ENCODE measurements at places on chromosomes 6 and 20. TPM values are rescaled to one million over a fixed set of nuclear protein-coding genes. Genes with fewer than 3 reads are reported as not detected.

- H3K36me3 ChIP-seq, result peaks cover 2% of the 10 kb centered on the region
- H3K4me3 ChIP-seq, result peak overlapping the region; percentile 93
- peak overlapping the region; percentile 81 for H3K27ac ChIP-seq
Observed at GRCh38 chr6:160520043-160520904, 143.8 kb downstream of the LPA start.

DNA sequence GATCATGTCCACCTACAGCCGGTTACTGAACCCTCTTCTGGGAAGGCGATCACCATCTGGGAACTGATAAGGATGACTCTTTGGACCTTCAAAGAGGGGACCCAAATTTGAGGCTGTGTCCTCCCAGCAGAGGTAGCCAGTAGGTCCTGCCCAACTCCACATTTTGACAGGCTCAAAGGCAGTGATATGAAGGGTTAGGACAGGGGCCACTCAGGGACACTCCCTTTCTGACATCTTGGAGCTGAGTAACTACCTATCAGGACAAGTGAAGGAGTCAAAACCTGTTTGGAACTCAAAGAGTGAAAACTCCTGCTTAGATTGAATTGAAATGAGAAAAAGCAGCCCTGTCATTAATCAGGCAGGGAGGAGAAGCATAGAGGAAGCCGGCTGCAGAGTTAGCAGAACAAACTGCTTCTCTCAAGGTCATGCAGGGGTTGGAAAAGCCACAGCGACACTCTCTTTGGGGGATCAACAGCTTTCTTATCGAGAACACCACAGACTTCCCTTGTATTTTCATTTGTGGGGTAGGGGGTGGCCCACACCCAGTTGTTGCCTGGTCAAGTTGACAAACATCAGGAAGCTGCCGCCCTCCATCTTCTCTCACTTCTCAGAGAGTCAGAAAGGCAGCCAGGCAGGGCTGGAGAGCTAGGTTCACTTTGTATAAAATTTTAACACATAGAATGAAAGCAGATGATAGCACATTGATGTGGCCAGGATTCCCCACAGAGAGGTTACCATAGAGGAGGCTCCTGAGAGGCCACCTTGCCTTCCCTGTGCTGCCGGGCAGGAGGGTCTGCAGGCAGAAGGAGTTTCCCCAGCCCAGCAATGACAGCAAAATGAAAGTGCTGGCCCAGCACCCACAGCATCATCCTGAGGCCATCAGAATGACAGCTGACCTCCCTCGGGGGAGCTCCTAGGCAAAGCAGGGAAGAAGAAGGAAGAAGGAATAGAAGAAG, 47.6 kb downstream of the AGPAT4 start:
- peaks cover 4% of the 10 kb centered on the region for H3K36me3 ChIP-seq
- no peak overlapping the region for H3K4me3 ChIP-seq
- no peak for DNase-seq
- H3K4me1 ChIP-seq, result peaks cover 6% of the 10 kb centered on the region
- no peak overlapping the region for H3K27ac ChIP-seq

DNA sequence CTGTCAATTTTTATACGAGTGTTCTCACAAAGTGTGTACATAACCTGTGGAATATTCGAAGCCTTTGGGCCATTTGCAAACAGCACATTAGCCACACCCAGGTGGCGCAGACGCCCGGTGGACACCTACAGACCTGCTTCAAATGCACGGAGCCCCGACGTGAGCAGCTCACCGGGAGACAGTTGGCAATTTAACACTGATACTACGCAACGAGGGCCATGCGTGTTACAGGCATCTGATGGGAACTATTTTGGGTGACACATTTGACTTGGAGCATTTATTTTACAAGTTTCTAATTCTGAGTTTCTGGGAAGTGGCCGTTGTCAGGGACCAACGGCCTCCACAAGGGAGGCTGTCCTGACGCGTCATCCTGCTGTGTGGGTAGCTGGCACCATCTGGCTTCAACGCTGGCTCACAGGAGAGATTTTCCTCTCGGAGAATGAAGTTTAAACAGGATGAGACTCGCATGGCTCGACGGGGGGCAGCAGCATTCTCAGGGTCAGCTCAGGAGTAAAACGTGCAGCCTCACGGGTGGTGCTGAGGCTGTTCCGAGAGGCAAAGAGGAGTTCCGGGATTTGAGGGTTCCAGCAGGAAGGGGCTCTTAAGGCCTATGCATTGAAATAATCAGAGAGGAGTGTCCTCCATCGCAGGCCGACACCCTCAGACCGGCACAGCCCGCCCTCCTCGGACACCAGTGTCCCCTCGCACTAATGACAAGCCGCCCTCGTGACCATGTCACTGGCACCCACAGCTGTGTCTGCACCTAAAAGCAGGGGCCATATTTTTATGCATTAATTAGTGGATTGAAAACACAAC, 207.4 kb downstream of the DLL1 start:
- no peaks in the 10 kb centered on the region for H3K36me3 ChIP-seq
- DNase-seq, result peak; percentile 11
- no peak overlapping the region for H3K4me3 ChIP-seq
- no peaks in the 10 kb centered on the region for H3K27me3 ChIP-seq
- no peak overlapping the region for H3K27ac ChIP-seq

Gene PPARD
- 21.4 TPM for total RNA-seq

Gene C20orf202
- total RNA-seq, result not detected

- peaks cover 40% of the 10 kb centered on the region for H3K27me3 ChIP-seq
- H3K36me3 ChIP-seq, result no peaks in the 10 kb centered on the region
- DNase-seq, result no peak
- no peaks in the 10 kb centered on the region for H3K4me1 ChIP-seq
Observed at GRCh38 chr20:63021356-63022321, 14.9 kb upstream of the BHLHE23 start.

- peak overlapping the region; percentile 52 for H3K4me3 ChIP-seq
- no peaks in the 10 kb centered on the region for H3K36me3 ChIP-seq
- no peak overlapping the region for H3K27ac ChIP-seq
Observed at GRCh38 chr20:63652192-63652980, 838 bp downstream of the STMN3 start.

- peaks cover 2% of the 10 kb centered on the region for H3K27me3 ChIP-seq
- peaks cover 6% of the 10 kb centered on the region for H3K36me3 ChIP-seq
- no peak overlapping the region for H3K4me3 ChIP-seq
- DNase-seq, result no peak
Observed at GRCh38 chr20:57711826-57712225, 2.0 kb upstream of the PMEPA1 start.

- no peaks in the 10 kb centered on the region for H3K27me3 ChIP-seq
- peaks cover 32% of the 10 kb centered on the region for H3K36me3 ChIP-seq
- no peak for DNase-seq
- peak overlapping the region; percentile 77 for H3K4me3 ChIP-seq
Observed at GRCh38 chr6:90285042-90285481, 11.6 kb downstream of the BACH2 start.

Gene ID4
- total RNA-seq, result not detected

DNA sequence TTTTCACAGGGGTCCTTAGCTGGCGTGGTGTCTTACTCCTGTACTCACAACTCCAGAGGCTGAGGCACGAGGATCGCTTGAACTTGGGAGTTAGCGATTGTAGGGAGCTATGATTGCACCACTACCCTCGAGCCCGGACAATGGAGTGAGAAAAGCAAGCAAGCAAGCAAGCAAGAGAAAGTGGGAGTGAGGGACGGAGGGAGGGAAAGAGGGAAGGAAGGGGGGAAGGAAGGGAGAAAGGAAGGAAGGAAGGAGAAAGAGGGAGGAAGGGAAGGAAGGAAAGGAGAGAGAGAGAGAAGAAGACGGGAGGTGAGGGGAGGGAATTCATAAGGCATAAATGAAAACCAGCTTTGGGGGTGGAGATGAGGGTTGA, 120.5 kb downstream of the TRIM27 start:
- H3K27ac ChIP-seq, result no peak overlapping the region
- no peaks in the 10 kb centered on the region for H3K4me1 ChIP-seq
- H3K27me3 ChIP-seq, result peaks cover 57% of the 10 kb centered on the region
- DNase-seq, result no peak

Gene HLA-DRA
- 2,835 TPM for total RNA-seq

DNA sequence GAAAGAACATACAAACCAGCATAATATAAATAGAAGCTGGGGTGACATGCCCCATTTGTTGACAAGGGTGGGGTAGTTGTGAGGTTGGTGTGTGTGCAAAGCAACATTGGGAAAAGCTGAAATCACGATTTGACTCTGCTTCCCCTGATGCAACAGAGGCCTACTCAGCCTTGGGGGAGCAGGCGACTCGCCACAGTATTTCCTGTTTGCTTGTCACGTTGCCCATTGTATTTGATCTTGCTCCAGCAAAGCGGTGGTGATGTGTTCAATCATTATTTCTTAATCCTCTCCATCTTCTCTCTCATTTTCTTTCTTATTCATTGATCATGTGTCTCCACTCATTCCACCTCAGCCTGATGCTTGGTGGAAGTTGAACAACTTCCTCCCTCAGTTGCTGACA, 165.8 kb upstream of the CITED2 start:
- no peaks in the 10 kb centered on the region for H3K4me1 ChIP-seq
- H3K27me3 ChIP-seq, result no peaks in the 10 kb centered on the region
- no peaks in the 10 kb centered on the region for H3K36me3 ChIP-seq
- no peak overlapping the region for H3K27ac ChIP-seq
- no peak for DNase-seq

Gene COL11A2
- 0.32 TPM for total RNA-seq

GRCh38 chr6:17884498-17885478, 102.6 kb downstream of the KIF13A start:
- H3K27me3 ChIP-seq, result no peaks in the 10 kb centered on the region
- no peaks in the 10 kb centered on the region for H3K36me3 ChIP-seq
- H3K4me1 ChIP-seq, result peaks cover 40% of the 10 kb centered on the region
- H3K27ac ChIP-seq, result peak overlapping the region; percentile 83

Measured in activated B cell treated with CpG ODN at 0.5 μM for 24 hours (primary cell).